ENCODE measurements at places on chromosomes 13 and 19.

- no peak for DNase-seq
These were observed 199.4 kb downstream of the USP12 start for GRCh38 chr13:26971990-26972887.

- peak; percentile 65 for DNase-seq
These were observed 9.5 kb upstream of the LILRB4 start for GRCh38 chr19:54653181-54653809.

DNA sequence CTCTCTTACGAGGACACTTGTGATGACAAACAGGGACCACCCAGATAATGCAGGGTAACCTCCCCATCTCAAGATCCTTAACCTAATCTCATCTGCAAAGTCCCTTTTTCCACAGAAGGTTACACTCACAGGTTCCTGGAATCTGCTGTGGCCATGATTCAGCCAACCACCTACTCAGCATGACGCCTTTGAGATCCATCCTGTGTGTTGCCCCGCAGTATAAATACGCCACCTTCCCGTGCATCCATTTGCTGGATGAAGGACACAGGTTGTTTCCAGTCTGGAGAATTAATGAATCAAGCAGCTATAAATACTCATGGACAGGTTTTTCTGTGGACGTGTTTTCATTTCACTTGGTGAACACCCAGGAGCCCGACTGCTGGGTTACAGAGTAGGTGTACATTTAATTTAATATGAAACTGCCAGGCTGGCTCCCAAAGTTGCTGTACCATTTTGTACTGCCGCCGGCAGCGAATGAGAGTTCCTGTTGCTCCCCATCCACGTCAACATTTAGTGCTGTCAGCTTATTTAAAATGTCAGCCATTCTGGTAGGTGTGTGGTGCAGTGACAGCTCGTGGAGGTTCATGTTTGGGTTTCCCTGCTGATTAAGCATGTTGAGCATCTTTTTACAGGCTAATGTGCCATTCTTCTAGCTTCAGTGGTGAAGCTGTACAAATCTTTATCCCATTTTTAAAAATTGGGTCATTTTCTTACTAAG is 40.2 kb downstream of the ELL start:
- DNase-seq: no peak

GRCh38 chr19:45059258-45059965 is 16.9 kb downstream of the ZNF296 start:
- peak; percentile 89 for DNase-seq

DNA sequence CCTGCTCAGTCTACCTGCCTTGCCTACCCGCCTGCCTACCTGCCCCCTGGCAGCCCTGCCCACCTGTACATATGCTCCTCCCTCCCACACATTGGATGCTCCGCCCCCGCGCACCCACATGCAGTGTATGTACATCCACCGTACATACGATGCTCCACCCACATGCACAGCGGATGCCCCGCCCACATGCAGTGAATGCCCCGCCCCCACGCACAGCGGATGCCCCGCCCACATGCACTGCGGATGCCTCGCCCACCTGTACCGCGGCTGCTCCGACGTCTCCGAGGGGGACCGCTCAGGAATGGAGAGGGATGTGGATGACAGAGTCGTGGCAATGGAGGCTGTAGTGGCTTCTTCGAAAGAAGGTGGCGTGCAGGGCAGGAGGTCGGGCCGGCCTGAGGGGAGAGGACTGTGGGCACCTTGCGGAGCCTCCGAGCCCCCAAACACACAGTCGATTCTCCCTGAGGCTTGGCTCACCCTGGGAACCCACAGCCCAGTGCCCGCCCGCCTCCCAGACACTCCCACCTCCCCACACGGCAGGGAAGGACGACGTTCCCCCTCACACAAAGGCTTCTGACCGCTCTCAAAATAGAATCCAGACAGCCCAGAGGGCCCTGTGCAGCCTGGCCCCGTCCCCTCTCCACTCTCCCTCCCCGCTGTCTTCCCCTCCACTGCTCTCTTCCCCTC is 16.5 kb upstream of the CACTIN start:
- DNase-seq: no peak

- DNase-seq: no peak
These were observed 58.2 kb downstream of the USP12 start for GRCh38 chr13:27113436-27113835.

DNA sequence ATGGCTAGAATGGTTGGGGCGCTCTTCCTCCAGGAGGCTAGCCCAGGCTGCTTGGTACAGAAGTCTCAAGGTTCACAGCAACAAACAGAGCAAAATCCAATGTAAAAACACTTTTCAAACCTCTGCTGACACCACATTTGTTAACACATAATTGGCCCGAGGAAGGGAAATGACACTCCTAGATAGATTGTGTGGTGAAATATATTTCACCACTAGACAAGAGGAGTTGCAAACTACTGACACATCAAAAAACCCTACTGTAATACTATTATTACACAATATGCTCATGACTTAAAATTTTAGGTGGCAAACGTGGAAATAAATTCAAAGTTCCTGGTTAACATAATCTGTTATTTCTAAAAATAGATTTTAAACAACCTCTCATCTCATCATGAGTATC is 643.6 kb downstream of the PCDH9 start:
- DNase-seq: no peak

DNA sequence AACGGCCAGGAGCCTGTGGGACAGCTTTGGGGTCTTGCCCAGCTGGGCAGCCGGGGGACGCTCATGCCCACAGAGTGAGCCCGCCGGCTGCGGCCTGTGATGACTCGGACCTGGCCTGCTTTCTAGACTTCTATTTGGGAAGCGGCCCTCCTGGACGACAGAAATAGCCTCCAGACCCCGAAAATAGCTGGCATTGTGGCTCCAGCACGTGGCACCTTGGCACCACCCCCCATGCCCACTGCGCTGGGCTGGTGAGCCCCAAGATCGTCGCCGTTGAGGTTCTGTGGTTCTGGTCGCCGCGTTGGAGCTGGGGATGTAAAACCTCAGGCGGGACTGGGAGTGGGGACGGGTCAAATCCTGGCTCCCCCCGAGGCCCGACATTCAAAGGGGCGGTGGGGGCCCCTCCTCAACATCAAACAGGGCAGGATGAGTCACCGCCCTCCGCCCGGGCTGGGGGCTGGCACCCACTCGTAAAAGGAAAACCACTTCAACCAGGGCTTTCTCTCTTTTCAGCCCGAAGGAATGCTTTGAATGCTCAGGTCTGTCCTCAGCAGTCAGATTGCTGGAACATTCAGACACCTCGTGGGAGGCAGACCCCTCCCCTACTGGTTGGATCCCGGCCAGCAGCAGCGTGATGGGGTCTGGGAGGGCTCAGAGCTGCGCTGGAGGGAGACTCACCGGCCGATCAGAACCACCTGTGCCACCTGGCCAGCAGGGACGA is 42.1 kb downstream of the GADD45B start:
- no peak for DNase-seq

DNA sequence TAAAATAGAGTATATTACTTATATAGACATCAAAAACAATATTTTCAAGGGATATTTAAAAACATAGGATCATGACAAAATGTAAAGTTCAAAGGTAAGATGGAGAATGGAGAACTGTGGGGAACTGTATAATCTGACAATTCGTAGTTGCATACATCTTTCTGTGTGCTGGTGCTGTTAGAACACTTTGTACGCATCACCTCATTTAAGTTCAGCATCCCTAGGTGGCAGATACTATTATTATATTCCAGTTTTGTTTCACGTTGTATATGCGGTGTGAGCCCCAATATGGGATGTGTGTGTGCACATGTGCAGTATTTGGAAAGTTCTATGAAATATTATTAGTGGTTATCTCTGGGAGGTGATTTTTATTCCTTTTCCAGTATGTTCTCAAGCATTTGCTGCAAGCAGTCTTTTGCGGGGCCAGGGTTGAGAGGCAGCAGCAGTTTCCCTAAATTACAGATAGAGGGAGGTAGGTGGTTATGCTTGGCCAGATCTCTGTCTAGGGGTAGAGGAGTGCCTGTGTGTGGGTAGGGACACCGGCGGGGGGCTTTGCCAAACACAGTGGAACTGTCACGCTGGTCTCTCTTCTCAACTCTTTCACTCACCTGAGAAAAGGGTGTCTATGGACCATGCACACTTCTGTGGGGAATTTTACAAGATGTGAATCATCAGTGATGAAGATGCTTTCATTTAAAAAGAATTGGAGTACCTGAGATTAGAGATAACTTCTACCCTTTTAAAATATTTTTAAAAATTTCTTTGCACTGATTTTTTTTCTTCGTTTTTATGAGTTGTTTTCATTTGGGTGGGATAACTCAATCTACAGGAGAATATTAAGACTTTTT is 55.6 kb upstream of the ALOX5AP start:
- peak; percentile 48 for DNase-seq

- DNase-seq: no peak
These were observed 92.3 kb downstream of the TUBA3C start for GRCh38 chr13:19089315-19089714.

- DNase-seq: no peak
These were observed 145.2 kb upstream of the KLHL1 start for GRCh38 chr13:70253411-70253810.

All from GM03348 (cell line).